ENCODE measurements at places on chromosomes 1 and 21.
A peak's percentile ranks its signal among the peaks of the same experiment; 100 is the strongest.

GRCh38 chr1:216457356-216457755, 34.1 kb upstream of the USH2A start:
- ATAC-seq, result no peak

DNA sequence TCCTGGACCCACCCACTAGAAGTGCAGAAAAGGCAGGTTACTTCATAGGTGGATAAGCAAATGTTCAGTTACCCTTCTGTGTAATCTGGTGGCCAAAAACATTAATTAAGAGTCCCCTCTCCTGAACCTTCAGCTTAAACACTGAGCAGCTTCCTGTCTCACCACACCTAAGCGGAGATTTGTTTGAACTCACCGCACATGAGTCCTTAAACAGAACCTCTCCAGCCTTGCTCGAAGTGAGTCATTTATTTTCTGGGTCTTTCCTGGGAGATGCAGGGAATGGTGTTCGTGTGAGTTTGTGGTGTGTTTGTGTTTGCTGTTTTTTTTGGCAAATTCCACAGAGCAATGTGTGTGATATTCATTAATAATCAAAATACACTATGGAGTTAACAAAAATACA, 7.6 kb upstream of the FNBP1L start:
- no peak for ATAC-seq

DNA sequence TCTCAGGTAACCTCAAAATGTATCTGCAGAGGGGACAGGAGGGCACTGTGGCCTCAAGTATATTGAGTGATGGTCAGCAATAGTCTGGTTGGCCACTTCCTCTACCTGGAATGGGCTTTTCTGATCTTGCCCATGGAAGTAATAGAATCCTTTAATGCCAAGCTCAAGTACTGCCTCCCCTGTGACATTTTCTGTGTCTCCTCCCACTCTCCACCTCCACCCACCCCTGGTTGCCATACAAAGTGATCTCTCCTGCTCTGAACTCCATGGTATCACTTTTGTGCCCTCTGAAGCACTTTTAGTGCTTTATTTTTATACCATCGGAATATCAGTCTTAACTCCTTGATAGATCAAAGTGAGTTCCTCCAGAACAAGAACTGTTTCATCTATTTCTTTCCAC, 9.2 kb upstream of the NOS1AP start:
- ATAC-seq, result no peak

- no peak for ATAC-seq
These were observed 10.8 kb upstream of the PSMD4 start for GRCh38 chr1:151243683-151244216.

GRCh38 chr1:176773038-176773437, 310.1 kb downstream of the PAPPA2 start:
- ATAC-seq, result no peak

- no peak for ATAC-seq
These were observed 21.8 kb downstream of the TENT5C start for GRCh38 chr1:117627546-117628130.

DNA sequence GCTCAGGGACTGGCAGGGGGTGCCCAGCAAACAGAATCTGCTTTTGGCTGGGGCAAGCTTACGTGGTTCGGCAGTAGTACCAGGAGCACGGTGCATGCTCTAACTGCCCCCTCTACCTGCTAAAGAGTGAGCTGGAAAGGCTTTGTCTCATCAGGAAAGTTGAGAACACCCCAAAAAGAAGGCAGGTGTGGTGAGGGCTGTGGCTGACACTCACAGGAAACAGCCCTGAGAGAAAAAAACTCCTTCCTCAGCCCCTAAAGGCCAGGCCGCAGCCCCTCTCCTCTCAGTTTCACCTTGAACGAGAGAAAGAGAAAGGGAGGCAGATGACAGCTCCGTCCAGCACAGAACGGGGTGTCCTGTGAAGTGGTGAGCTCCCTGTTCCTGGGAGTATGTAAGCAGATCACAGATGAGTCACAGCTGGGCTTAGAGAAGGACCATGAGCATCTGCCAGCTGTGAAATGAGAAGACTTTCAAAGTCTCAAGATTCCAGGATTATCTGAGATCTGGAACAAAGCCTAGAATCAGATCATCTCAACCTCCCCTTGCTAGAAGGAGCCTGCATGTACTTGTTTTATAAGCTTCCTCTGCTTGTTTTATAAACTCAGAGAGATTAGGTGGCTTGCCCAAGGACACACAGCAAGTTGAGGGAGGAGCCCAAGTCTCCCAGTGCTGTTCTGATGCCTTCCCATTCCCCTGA, 13.4 kb downstream of the LAPTM5 start:
- peak; percentile 44 for ATAC-seq

- ATAC-seq, result peak; percentile 93
These were observed at the start of gene HLCS for GRCh38 chr21:36966066-36966820. Gene HLCS (minus strand): TSS chr21:36966669. CDS start chr21:36966638, 31 bp downstream.

GRCh38 chr1:76176000-76176399, 101.5 kb downstream of the ST6GALNAC3 start:
- no peak for ATAC-seq

GRCh38 chr1:31784356-31785019, 20.3 kb upstream of the ADGRB2 start:
- ATAC-seq, result no peak

DNA sequence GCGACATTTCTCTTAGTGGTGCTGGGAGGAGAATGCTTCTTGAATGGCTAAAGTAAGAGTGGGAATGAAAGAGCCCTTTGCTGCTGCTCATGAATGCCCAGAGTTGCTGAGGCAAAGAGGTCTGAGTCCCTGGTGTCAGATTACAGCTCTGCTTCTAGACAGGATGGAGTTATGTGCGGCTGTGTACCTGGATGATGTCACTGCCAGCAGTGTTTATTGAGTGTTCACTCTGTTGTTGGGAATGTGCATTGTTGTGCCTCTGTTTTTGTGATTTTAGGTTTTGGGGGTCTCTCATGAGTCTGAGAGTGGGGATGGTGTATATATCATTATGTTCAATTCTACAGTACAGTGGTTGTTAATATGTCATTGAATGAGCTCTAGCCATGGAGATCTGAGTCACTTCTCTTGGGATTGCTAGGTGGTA, 2.7 kb downstream of the CDC14A start:
- no peak for ATAC-seq

GRCh38 chr21:30718239-30718909, at the start of gene KRTAP21-3:
Gene KRTAP21-3 (minus strand): TSS chr21:30718777. CDS start chr21:30718759, 18 bp downstream.
- no peak for ATAC-seq

DNA sequence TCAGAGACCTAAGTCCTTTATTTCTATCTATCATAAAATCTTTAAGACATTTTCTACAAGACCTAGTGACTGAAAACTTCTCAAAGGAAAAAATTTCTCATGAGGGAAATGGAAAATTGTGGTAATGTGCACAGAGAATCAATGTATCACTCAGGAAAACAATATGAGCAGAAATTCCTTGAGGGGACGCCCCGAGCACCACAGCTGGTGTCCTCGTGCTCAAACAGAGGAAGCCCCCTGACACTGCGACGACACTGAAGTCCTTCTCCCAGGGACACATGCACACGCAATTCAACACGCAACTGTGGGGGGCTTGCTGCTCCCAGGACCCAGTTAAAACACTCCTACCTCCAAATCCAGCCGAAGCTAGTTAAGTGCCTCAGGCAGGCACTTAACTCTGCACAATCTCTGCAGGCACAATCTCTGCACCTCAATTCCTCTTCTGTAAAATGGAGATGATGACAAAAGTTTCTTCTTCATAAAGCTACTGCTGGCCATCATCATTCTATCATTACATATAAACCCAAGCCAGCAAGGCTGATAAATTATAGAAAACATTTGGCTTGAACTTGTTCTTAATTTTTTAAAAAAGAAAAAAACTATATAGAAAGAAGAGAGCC, 16.0 kb downstream of the ZBTB17 start:
- ATAC-seq, result peak; percentile 54

- ATAC-seq, result no peak
These were observed 3.3 kb upstream of the UTP11 start for GRCh38 chr1:38009088-38009840.

DNA sequence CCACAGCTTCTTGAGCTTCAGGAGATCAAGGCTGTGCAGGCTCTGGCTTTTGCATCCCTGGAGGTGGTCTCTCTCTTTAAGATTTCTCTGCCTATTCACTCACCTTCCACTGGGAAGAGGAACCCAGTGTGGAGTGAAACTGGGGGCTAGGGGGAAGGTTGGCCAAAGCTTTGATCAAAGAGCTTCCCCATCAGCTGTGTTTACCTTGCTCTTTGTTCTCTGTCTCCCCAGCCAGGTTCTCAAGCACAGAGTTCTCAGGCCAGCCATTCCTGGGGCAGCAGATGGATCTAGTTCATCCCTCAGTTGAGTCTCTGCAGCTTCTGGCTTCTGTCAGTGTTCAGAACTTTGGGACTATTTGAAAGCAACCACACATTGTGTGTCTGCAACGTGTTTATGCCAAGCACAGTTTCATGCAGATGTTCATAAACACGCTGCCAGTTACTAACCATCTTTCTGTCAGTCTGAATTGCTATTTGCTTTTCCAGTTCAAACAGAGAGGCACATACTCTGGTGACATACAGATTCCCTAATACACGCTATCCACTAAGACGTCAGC, 17.2 kb upstream of the MRPS14 start:
- ATAC-seq, result peak; percentile 12

DNA sequence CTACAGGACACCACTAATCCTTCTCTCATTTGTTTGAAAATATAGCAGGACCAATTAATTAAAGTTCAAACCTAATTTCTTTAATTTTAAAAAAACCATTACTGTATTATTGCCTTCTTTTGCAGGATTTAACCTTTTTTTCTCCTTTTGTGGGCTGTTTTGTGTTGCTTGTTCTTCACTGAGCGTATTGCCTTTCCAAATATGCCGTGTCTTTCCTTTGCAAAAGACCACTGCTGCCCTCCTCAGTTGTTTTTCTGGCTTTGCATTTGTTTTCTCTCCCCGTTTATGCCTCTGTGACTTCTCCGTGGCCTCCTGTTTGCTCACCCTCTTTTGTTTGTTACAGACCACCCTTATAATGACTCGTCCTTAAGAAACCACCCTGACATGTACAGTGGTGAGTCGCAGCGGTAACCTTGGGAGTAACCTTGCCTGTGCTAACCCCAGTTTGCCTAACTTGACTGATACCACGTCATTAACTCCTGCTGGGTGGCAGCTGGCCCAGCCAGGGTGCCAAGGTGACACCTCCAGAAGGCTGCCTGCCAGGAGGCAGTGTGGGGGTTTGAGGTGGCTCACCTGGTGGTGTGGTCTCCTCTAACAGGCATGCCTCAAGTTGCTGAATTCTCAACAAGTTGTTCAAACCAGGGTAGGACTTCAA, 81.1 kb upstream of the CNTN2 start:
- no peak for ATAC-seq

DNA sequence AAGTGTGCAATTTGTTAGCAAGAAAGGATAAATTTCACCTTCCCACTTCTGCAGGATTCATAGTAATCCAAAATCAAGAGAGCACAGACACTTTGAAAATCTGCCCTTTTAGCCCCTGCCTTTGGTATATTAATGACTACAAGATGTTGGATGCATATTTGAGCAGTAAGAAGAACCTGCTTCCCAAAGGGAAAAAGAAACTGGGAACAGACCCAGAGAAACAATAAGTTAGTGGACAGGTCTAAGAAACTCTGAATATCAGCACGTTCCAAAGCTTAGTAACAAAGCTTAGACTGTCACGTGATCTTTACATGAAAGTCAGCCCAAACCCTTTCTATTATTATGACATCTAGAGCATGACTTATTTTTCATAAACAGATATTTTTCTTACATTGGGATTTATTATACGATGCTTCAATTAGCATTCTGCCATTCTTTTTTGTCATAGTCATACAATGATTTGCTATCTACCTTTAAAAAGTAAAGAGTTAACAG, 390.9 kb upstream of the ADGRL2 start:
- ATAC-seq, result no peak

DNA sequence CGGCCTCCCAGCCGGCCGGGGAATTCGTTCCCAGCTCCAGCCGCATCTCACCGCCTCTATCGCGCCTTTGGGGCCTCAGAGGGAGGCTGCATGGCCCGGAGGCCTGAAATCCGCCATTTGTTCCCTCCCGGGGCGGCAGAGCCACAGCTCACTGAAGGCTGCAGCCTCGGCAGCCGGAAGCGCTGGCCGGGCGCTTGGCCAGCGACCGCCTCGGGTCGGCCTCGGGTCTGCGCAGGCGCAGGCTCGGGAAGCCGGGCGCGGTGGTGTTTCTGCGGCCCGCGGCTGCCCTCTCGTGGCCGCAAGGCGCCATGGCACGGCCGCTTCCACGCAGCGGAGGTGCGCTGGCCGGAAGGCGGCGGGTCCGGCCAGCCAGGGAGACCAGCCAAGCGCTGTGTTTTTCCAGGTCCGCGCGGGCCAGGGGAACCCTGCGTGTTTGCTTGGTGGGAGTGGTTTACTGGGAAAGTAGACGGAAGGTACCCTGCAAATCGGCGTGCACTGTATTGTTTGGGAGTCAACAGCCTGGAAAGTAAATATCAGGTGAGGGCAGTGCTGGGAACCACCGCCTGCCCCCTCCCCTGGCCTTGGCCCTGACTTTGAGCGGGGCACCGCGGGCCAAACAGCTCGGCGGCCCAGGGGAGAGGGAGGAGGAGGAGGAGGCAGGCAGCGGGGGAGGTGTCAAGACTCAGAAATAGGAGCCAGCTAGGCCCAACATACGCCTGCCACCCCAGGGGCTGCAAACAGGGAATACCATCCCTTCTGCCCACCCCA, 52.7 kb upstream of the CD34 start:
- peak; percentile 81 for ATAC-seq

DNA sequence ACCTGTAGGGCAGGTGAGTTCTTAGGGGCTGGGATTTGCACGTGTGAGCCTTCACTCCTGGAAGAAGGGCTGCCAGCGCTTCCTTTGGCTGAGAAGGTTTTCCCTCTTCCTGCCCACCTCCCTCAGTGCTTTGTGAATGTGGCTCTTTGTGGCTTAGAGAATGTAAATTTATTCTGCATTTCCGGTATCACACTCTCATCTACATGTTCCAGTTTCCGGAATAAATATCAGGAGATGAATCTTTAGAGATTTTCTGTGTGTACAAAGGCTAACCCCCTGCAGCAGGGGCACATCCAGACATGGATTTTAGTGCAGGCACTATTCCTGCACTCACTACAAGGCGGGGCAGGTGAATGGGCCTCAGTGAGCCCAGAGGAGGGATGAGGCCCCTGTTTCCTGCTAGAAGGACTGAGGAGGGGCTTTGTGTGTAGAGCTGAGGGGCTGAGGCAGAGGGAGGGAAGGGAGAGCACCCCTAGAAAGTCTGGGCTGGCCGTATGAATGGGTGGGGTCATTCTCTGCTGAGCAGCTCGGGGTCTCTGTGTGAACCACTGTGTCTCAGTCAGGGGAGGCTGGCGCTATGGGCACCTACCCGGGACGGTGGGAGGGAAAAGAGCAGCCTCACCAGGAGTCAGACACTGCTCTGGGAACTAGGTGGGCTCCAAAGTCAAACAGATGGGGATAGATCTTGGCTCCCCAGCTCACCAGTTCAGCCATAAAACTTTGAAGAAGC, 207.5 kb downstream of the MATN1 start:
- no peak for ATAC-seq
